ENCODE measurements at places on chromosomes 3 and 15. TPM values are rescaled to one million over a fixed set of nuclear protein-coding genes. Genes with fewer than 3 reads are reported as not detected.

GRCh38 chr3:31423482-31423881 is 109.2 kb upstream of the STT3B start:
- H3K36me3 ChIP-seq, result no peaks in the 10 kb centered on the region
- no peak for DNase-seq
- H3K4me1 ChIP-seq, result no peaks in the 10 kb centered on the region

- H3K4me1 ChIP-seq, result peaks cover 11% of the 10 kb centered on the region
- no peaks in the 10 kb centered on the region for H3K36me3 ChIP-seq
- no peak overlapping the region for H3K27ac ChIP-seq
- DNase-seq, result no peak
These were observed 4.1 kb downstream of the CCDC191 start for GRCh38 chr3:114052216-114052615.

DNA sequence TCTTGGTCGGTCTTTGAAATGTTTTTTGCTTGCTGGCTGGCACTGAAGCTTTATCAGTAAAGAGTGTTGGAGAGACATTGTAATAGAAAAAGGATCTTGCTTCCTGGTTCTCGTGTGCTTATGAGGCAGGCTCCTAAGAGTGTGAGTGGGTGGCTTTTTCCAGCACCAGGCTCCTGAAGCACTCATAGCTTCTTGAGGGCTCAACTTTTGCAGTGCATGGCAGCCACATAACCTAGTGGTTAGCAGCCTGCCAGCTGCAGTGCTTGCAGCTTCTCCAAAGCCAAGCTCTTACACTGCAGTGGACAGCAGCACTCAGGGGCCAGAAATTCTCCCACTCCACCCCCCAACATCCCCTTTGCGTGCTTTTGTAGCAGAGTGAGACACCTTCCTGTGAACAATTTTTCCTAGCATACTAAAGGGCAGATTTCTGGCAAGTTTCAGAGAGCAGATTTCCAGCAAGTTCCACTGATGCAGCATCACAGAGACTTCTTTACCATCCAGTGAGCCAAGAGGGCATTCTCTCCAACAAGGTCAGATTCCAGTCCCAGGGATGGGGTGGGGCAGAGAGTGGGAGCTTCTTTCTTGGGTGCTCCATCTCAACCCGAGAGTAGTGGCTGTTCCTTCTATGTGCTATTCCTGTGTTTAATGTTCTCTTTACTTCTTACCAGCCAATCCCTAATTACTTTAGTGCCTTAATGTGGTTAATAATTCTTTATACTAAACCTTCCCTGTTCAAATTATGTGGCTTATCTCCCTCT is 15.8 kb upstream of the ARHGEF26 start:
- DNase-seq, result peak; percentile 66
- no peak overlapping the region for H3K27ac ChIP-seq
- no peaks in the 10 kb centered on the region for H3K4me1 ChIP-seq
- no peaks in the 10 kb centered on the region for H3K36me3 ChIP-seq

Gene SNX22
- total RNA-seq, result 17.4 TPM

DNA sequence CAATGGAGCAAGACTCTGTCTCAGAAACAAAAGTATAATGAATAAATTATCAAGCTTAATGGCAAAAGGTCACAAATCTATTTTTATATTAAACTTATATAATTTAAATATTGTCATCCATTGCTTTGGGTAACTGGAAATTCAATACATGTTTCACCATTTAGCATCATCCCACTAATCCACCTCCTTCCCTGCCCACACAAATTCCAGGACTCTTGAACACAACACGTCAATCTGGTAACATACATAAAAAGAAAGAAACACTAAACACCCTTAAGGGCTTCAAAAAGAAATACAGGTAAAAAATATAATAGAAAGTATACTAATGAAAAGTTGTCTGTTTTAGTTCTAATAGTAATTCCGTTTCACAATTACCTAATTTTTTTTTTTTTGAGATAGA is 149.4 kb downstream of the STAG1 start:
- H3K4me1 ChIP-seq, result no peaks in the 10 kb centered on the region
- no peak for DNase-seq
- no peak overlapping the region for H3K4me3 ChIP-seq
- no peak overlapping the region for H3K27ac ChIP-seq
- peaks cover 28% of the 10 kb centered on the region for H3K36me3 ChIP-seq
- no peaks in the 10 kb centered on the region for H3K27me3 ChIP-seq

DNA sequence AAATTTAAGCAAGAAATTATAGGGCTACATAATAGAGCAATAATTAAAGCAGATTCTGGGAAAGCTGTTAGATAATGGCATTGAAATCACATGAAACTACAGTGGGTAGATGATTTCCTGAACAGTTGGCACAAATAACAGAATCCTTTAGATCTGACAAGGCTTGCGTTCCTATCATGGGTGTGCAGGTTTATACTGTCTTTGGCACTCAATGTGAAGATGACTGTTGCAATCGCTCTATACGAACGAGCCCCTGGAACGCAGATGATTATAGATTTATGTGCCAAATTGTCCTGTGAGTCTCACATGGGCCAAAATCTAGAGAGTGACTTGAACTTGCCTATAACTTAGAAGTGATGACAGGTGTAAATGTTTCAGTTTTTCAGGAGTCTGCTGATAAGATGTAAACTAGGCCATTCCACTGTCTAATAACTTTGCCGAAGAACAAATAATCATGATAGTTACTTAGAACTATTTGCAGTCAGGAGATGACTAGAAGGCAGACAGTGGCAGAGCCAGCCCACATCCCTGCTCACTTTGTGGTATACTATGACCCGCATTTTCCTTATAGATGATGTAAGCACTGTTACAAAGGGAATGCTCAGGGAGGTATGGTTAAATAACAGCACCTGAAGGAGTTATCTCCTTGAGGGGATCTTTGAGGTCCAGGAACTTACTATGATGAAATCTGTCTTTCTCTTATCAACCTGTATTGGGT is 30.5 kb upstream of the TRPC1 start:
- H3K4me3 ChIP-seq, result no peak overlapping the region
- no peaks in the 10 kb centered on the region for H3K4me1 ChIP-seq
- H3K36me3 ChIP-seq, result no peaks in the 10 kb centered on the region
- H3K27ac ChIP-seq, result no peak overlapping the region

DNA sequence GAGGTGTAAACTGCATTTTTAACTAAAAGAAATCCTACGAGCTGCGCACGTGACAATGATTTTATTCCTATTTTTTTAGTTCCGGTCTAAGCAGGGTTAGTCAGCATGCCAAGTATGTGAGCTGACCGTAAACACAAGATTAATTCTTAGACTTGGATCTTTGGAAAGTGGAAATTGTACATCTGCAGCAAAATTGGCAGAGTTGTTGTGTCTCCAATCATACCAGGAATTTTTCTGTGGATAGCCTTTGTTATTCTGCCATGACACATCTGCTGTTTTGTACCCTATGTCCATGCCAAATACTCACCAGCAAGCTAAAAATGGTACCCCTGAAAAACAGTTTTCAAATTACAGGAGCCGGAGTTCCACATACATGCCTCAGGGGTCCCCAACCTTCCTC is 562.5 kb downstream of the UNC13C start:
- no peaks in the 10 kb centered on the region for H3K27me3 ChIP-seq
- H3K36me3 ChIP-seq, result no peaks in the 10 kb centered on the region
- H3K4me3 ChIP-seq, result no peak overlapping the region
- no peak overlapping the region for H3K27ac ChIP-seq
- H3K4me1 ChIP-seq, result no peaks in the 10 kb centered on the region

- no peak overlapping the region for H3K4me3 ChIP-seq
- H3K27ac ChIP-seq, result no peak overlapping the region
- no peaks in the 10 kb centered on the region for H3K36me3 ChIP-seq
- peak; percentile 34 for DNase-seq
- no peaks in the 10 kb centered on the region for H3K4me1 ChIP-seq
These were observed 208.5 kb upstream of the LINGO1 start for GRCh38 chr15:77840991-77841775.

DNA sequence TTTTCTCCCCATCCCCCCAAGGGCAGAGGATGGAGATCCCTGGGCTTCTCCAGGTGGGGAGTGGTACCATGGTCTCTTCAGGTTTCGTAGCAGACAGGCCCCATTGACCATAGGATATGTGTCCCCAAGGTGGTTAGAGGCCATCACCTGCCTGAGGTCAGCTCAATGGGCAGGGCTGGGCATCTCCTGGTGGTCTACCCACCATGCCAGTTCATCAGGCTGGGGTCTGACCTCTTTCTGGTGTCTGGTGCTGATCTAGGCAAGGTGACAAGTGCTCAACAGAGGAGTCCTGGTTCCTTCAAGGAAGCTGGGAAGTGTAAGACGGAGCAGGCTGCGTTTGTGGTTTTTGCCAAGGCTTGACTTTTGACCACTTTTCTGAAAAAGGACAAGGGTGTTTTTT is 71.4 kb downstream of the SMAD3 start:
- peaks cover 88% of the 10 kb centered on the region for H3K4me1 ChIP-seq
- no peak overlapping the region for H3K27ac ChIP-seq
- no peaks in the 10 kb centered on the region for H3K36me3 ChIP-seq
- H3K4me3 ChIP-seq, result no peak overlapping the region
- DNase-seq, result no peak

DNA sequence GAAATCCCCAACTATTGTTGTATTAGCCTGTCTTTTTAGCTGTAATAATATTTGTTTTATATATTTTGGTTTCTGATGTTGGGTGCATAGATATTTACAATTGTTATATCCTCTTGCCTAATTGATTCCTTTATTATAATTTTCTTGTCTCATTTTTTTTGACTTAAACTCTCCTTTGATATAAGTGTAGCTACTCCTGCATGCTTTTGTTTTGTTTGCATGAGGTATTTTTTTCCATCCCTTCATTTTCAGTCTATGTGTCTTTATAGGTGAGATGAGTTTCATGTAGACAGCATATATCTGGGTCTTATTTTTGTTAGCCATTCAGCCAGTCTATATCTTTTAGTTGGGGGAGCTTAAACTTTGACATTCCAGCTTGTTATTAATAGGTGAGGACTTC is 37.4 kb downstream of the FAIM start:
- H3K4me1 ChIP-seq, result no peaks in the 10 kb centered on the region
- peaks cover 21% of the 10 kb centered on the region for H3K36me3 ChIP-seq
- H3K27ac ChIP-seq, result no peak overlapping the region
- no peak for DNase-seq
- no peak overlapping the region for H3K4me3 ChIP-seq

Gene XXYLT1
- total RNA-seq, result 8.9 TPM

DNA sequence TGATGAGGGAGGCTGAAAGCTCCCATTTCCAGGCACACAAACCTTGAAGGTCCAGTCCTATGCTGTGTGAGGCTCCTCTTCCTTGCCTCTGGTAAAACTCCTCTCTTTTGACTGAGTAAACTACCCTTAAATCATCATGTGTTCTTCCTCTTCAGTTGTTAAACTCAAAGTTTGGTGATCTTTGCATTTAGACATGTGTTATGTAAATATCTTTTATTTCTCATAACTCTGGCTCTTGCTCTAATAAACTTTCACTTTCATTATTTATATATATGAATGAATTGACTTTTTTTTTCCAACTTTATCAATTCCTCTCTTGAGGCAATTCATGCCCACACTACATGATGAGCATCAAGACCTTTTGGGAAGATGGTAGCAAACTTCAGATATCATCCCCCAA is 26.6 kb downstream of the SUCNR1 start:
- H3K36me3 ChIP-seq, result no peaks in the 10 kb centered on the region
- DNase-seq, result no peak
- H3K4me1 ChIP-seq, result peaks cover 6% of the 10 kb centered on the region
- no peak overlapping the region for H3K27ac ChIP-seq
- no peak overlapping the region for H3K4me3 ChIP-seq
- H3K27me3 ChIP-seq, result no peaks in the 10 kb centered on the region

GRCh38 chr3:32048487-32049182 is 57.8 kb upstream of the GPD1L start:
- no peaks in the 10 kb centered on the region for H3K36me3 ChIP-seq
- no peak for DNase-seq
- no peak overlapping the region for H3K27ac ChIP-seq
- no peaks in the 10 kb centered on the region for H3K27me3 ChIP-seq
- H3K4me1 ChIP-seq, result peaks cover 18% of the 10 kb centered on the region
- no peak overlapping the region for H3K4me3 ChIP-seq

DNA sequence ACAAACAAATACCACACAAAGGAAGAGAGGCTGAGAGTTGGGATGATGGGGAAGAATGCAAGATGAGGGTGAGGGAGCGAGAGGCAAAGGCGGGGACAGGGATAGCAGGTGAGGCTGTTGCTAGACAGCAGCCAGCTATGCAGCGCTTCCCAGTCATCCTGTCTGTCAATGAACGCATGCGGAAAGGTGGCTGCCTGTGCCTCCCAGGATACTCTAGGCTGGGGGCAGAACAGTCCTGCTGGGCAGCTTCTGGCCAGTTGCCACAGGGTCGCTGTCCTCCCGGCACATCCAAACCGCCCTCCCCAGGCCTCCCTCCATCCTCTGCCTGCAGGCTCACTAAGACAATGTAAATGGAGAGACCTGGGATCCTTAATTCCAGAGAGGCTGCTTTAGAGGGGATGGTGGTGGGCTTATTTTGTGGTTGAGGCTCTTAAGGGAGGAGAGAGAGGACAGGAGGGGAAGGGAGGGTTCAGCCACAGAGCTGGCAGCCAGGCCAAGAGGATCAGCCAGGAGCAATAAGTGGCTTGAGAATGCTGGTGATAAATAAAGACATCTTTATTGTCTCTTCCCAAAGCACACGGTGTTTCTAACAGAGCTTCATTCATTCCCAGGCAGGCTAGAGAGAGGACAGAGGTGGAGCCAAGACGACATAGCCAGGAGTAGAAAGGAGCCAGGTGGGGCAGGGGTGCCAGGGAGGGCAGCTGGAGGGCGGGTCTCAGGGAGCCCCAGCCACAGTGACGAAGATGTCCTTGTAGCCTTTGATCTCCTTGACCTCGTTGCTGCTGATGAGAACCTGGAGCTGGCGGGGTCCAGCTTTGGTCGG is 9.2 kb upstream of the TGM5 start:
- no peaks in the 10 kb centered on the region for H3K36me3 ChIP-seq
- no peaks in the 10 kb centered on the region for H3K4me1 ChIP-seq
- no peak overlapping the region for H3K4me3 ChIP-seq

Gene TMEM212
- total RNA-seq, result 5.2 TPM

Gene COX5A
- 134 TPM for total RNA-seq

Gene ULK4
- total RNA-seq, result 11.4 TPM

DNA sequence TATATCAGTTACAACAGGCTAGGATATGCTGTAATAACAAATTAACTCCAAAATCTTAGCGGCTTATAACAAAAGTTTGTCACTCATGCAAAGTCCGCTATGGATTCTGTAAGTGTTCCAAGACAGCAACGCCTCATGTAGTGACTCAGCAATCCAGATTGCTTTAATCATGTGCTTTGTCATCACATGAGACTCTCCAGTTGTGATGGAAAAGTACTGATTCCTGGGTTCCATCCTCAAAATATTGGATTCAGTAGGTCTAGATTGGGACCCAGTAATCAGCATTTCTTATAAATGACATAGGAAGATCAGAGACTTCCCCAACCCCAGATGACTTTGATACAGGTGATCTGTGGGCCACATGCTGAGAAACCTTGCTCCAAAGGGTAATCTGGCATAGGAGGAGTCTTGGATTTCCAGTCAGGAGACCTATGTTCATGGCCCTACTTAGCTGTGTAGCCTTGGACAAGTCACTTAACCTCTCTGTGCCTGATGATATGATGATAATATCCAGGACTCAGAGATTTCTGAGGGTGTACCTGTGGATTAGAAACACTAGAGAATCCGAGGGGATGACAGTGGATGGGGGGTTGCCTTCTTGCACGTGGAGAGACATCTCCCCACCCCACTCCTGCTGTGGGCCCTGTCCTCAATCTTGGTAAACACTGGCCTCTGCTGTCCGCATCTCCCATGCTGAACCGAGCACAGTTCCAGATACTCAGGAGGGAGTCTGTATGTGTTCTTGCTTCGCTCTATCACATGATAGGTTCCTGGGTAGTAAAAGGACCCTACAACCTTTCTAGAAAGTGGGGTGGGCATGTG is 65.5 kb downstream of the CORO2B start:
- no peak overlapping the region for H3K4me3 ChIP-seq
- H3K4me1 ChIP-seq, result no peaks in the 10 kb centered on the region
- DNase-seq, result no peak
- H3K36me3 ChIP-seq, result no peaks in the 10 kb centered on the region
- no peaks in the 10 kb centered on the region for H3K27me3 ChIP-seq
- no peak overlapping the region for H3K27ac ChIP-seq

All from lower lobe of right lung (tissue), 2 donors.